ENCODE measurements at places on chromosomes 1 and 21.

DNA sequence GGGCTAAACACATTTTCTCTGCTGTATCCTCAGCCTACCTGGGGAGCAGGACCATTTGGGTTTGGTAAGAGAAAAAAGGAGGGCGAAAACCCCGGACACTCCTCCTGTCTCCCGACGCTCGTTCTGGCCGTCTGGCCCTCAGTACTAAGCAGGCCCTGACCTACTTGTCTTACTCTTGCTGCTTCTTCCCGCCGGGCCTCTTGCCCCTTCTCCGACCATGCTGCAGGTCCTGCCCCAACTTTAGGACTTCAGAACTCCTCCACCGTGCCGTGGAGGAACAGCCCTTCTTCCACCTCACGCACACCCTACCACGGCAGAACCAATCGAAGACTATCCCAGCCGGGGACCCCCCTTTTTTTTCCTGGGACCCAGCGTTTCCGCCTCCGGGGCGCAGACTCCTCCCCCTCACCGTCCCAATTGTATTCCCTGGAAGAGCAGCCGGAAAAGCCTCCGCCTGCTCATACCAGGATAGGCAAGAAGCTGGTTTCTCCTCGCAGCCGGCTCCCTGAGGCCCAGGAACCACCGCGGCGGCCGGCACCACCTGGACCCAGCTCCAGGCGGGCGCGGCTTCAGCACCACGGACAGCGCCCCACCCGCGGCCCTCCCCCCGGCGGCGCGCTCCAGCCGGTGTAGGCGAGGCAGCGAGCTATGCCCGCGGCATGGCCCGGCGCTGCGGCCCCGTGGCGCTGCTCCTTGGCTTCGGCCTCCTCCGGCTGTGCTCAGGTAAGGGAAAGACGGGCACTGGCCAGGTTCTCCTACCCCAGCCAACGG is at the start of gene CHRNB2:
Gene CHRNB2 (plus strand): TSS at position 393 of the 771 bp plus-strand sequence. CDS start 267 bp downstream, at position 660.
- DNase-seq, result peak; percentile 72

DNA sequence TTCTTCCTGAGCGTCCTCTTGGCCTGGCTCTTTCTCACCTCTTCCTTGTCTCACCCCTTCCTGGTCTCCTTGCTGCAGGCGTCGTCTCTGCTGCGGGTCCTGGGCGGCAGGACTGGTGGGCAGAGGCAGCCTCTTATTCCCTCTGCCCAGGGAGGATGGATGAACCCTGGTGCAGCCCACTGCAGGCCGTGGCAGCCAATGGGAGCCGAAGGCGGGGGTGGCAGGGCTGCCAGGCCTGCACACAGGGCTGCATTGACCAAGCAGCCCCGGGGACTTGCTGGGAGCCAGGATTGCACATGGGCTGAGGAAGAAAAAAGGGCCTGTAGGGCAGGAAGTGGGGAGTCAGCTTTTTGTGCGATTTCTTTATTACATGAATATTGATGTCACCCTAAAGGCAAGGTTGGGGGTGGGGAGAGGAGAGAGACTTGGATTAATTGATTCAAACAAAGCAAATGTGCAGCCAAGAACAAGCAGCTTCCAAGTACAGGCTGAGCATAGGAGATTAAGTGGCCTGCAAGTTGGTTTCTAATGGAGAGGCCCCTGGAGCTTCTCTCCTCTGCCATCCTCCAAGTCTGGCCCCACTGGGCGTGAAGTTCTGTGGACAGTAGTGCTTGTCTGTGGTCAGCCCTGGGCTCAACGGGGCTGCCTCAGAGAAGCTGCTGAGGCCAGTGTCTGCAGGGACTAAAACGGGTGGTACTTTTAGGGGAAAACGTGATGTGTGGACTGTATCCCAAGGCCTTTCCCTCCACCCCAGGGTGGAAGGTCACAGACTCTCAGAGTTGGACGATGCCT is at the start of gene S100B:
Gene S100B (minus strand): TSS at position 108 of the 792 bp plus-strand sequence. CDS start 2,667 bp downstream, outside the sequence.
- no peak for DNase-seq

- no peak for DNase-seq
These were observed 304.9 kb upstream of the USP24 start for GRCh38 chr1:55519937-55520683.

DNA sequence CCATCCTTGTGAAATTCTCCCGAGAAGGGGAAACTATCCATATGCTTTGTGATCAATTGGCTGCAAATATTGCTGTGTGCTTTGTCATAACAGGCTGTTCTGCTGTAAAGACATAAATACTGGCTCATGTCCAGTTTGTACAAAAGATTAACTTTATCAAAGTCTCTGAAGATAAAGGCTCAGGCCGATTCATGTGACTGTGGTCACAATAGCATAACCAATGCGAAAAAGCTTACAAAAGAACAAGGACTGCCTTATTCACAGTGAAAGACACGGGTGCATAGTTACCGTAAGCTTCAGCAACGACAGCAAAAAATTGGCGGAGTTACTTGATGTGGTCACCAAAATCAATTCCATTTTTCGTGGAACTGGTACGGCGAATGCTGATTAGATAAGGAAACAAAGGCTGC is 173.6 kb upstream of the CHRM3 start:
- DNase-seq, result no peak

DNA sequence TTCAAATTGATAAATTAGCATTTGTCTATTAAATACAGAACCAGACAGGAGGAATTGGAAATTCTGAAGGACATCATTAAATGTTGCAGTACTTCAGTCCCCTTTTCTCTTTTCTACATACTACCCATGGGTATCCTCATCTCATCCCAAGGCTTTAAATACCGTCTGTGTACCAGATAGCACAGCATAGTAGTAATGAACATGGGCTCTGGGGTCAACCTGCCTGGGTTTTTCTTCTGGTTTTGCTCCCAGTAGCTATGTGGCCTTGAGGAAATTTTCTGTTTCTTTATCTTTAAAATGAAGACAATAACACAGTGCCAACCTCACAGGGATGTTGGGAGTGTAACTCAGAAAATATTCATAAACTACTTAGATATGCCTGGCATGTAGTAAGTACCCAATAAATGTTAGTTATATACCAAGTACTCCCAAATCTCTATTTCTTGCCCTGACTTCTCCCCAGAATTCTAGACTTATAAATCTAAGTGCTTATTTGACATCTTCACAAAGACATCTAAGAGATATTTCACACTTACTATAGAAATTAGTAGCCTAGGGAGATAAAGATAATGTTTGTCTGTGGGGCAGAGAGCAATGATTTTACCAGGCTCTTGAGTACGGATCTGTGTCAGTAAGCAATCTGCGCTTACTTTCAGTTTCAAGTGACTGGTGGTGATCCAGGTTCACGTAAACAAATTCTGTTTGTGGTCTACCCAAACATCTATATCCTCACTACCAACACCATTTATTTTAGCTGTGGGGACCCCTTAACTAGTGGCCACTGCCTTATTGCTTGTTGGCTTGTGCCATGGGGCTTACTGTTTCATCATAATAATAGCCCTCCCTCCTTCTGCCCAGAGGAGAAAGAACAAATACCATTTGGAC is 37.3 kb downstream of the VANGL2 start:
- DNase-seq, result no peak

GRCh38 chr21:20618878-20619277 is 379.3 kb upstream of the NCAM2 start:
- DNase-seq, result no peak
